Skin of body (tissue), 3 donors: ENCODE measurements at places on chromosomes 16 and 17. TPM values are rescaled to one million over a fixed set of nuclear protein-coding genes. Genes with fewer than 3 reads are reported as not detected.

The ZNF319 gene
- 2.4 TPM for total RNA-seq

DNA sequence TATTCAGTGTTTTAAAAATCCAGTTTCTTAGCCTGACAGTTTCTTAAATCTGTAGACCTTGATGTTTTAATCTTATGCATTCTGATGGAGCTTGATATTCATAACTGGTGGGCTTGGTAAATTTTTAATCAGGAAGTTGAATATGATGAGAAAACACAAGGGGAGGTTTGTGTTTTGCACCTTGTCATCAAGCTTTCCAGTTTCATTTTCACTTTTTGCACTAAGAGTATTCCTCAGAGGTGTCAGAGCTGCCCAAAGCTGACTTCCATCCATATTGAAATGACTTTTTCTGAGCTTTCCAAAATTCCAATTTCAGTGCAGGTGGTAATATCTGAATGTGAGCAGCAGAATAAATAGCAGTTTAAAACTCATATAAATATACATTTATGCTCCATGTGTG is 555.0 kb upstream of the RBFOX1 start:
- DNase-seq: no peak

- no peak for DNase-seq
Observed at GRCh38 chr17:65400701-65401100, 160.7 kb downstream of the AXIN2 start.

- DNase-seq: no peak
Observed at GRCh38 chr16:1150511-1150982, 2.4 kb upstream of the CACNA1H start.

DNA sequence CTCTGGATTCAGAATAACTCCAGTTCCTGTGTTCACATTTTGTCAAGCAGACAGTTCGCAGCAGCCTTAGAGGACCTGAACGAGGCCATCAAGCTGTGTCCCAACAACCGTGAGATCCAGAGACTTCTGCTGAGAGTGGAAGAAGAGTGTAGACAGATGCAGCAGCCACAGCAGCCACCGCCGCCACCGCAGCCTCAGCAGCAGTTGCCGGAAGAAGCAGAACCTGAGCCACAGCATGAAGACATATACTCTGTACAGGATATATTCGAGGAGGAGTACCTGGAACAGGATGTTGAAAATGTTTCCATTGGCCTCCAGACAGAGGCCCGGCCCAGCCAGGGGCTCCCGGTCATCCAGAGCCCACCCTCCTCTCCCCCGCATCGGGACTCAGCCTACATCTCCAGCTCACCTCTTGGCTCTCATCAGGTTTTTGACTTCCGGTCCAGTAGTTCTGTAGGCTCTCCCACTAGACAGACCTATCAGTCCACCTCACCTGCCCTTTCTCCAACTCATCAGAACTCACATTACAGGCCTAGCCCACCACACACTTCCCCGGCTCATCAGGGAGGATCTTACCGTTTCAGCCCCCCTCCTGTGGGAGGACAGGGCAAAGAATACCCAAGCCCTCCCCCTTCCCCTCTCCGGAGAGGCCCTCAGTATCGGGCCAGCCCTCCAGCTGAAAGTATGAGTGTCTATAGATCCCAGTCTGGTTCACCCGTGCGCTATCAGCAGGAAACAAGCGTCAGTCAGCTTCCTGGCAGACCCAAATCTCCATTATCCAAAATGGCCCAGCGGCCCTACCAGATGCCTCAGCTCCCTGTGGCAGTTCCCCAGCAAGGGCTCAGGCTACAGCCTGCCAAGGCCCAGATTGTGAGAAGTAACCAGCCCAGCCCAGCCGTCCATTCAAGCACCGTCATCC is 25.9 kb downstream of the CYB561 start:
- no peak for DNase-seq
